Heart left ventricle (tissue), 16 donors: ENCODE measurements at places on chromosomes 13 and 19.

DNA sequence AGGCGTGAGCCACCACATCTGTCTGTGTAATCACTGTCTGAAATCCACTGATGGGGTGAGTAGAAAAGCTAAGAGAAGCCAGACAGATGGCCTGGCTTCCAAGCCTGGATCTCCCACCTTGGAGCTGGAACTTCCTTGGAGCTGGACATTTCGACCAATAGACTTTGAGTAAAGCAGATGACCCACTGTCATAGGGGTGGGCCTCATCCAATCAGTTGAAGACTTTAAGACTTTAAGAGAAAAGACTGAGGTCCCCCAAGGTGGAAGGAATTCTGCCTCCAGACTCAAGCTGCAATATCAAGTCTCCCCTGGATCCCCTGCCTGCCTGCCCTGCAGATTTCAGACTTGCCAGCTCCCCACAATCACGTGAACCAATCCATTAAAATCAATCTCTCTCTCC is 20.7 kb downstream of the VSTM1 start:
- no peak for DNase-seq

DNA sequence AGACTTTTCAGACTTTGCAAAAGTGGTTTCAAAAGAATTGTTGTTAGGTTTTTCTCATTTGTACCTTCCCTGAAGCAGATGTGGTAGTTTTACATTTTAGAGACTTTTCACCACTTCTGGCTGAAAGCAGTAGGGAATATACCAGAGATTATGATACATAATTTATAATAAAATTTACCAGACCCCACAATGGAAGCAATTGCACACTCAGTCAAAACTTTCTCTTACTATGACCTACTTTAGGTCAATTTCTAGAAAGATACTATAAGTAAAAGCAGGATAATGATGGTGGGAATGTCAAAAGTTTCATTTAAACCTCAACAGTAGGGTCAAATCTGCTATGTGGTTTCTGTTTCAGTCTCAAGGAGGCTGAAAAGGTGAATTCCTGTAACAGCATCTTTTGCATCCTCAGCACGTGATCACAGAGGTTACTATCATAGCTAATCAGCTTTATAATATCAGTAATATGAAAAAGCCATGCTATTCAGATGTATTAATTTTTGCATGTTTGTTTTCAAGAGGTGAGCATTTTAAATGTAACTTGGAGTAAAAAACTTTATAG is 26.9 kb downstream of the PCCA start:
- no peak for DNase-seq

GRCh38 chr19:9132422-9132821 is 5.7 kb upstream of the OR7G3 start:
- no peak for DNase-seq

GRCh38 chr13:84487752-84488151 is 605.5 kb upstream of the SLITRK1 start:
- no peak for DNase-seq

- no peak for DNase-seq
Observed at GRCh38 chr19:35592226-35592625, 6.3 kb downstream of the PMIS2 start.

DNA sequence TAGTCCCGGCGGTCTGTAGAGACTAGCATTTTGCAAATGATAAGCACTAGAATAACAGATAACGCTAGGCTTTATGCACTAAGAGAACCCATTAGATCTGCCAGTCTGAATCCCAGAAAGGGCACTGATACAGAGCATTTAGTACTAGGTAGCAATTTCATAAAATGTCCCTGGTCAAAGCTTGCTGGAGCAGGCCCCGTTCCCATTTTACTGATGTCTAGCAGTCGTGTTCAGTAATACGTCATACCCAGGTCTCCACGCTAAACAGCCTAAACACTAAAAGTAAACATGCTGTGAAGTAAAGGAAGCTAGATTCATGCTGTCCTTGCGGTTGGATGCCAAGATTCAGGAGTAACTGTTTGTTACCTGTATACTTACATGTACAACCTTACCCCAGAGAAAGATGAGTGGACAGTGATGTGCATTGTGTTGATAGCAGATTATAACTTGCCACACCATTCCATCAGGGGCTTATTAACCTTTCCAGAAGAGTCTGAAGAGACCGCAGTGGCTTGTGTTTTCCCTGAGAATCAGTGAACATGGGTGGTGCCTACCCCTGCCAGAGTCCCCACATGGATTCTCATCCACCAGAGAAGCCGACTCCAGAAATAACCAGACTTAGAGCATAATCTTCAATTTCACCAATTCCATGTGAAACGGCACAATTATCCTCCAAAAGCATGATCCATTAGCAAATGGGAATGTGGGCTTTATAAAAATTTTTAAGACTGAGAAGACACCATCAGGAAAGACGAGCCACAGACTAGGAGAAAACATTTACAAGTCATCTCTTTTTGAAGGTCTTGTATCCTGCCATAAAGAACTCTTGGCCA is 3.4 kb upstream of the RPS11 start:
- DNase-seq = no peak
